ENCODE measurements at places on chromosomes 13 and 19.
A peak's percentile ranks its signal among the peaks of the same experiment; 100 is the strongest.

DNA sequence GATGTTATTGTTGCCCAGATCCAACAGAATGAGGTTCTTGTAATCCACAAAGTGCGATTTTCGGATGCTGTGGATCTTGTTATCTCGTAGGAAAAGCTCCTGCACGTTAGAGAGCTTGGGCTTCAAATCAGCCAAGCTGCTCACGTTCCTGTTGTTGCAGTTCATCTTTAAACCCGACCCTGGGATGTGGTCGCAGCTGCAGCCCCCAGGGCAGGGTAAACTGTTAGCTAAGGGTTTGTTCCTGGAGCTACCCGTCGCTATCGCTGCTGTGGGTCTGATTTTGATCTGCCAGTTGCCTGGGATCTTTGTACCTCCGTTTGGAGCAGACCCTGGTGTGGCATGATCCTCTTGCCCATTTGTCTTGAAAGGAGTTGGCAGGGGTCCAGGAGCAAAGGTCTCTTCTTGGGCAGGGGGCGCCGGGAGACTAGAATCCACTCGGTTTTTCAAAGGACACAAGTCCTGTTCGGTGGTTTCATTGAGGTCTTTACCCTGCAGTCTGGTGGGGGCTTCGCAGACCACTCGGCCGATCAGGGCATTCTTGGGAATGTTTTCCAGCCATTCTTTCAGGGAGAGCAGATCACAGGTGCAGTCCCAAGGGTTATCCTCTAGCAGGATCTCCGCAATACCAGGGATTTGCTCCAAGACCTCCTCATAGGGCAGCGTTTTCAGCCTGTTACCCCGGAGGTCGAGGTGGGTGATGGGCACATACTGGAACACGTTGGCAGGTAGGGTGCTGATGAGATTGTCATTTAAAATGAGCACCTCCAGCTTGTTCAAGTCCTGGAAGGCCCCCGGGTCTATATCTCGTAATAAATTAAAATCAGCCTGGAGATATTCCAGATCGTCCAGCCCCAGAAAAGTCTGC is 1.8 kb downstream of the SLITRK1 start:
- no peak for DNase-seq

DNA sequence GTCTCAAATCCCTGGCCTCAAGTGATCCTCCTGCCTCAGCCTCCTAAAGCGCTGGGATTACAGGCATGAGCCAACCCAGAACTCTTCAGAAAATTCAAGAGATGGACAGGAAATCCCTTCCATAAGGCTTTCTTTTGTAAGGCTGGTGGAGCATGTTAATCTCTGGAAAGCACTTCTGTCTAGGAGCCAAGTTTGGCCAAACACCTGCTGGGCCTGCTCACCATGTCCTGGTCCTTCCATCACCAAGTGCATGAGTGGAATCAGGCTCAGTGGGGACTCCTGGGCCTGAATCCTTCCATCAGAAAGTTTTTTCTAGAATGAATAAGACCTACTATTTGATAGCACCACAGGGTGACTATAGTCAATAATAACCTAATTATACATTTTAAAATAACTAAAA is 148.0 kb downstream of the DCLK1 start:
- DNase-seq = no peak

DNA sequence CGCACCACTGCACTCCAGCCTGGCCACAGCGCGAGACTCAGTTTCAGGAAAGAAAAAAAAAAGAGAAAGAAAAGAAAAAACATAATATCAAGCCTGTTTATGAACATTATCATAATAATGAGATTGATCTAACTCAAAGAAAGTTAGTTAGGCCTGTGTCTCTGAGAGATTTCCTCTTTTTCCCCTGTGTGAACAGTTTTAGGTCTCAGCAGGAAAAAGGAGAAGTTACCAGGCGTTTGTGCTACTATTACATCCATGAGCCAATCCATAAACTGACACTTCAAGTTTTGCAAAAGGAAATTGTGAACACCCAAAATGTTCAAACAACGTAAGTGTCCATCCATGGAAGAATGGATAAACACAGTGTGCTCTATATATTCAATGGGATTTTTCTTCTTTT is 3.8 kb downstream of the TARM1 start:
- DNase-seq = no peak

GRCh38 chr13:109255141-109255856 is 531.1 kb downstream of the IRS2 start:
- DNase-seq = no peak

DNA sequence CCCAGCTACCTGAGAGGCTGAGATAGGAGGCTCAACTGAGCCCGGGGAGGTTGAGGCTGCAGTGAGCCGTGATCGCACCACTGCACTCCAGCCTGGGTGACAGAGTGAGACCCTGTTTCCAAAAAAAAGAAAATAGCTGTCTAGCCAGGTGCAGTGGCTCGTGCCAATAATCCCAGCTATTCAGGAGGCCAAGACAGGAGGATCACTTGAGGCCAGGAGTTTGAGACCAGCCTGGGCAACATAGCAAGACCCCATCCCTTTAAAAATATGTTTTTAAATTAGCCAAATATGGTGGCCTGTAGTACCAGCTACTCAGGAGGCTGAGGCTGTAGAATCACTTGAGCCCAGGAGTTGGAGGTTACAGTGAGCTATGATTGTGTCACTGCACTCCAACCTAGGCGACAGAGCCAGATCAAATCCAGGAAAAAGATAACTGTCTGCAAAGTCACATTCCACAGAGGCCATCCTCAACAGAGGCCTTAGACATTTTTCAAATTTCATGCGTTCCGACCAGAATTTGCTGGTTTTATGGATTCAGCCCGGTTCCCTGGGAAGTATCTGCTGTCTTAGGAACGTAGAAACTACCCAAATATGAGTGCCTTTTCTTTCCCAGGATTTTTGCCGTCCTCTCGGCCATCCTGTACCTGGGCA is 58.7 kb upstream of the USE1 start:
- no peak for DNase-seq

DNA sequence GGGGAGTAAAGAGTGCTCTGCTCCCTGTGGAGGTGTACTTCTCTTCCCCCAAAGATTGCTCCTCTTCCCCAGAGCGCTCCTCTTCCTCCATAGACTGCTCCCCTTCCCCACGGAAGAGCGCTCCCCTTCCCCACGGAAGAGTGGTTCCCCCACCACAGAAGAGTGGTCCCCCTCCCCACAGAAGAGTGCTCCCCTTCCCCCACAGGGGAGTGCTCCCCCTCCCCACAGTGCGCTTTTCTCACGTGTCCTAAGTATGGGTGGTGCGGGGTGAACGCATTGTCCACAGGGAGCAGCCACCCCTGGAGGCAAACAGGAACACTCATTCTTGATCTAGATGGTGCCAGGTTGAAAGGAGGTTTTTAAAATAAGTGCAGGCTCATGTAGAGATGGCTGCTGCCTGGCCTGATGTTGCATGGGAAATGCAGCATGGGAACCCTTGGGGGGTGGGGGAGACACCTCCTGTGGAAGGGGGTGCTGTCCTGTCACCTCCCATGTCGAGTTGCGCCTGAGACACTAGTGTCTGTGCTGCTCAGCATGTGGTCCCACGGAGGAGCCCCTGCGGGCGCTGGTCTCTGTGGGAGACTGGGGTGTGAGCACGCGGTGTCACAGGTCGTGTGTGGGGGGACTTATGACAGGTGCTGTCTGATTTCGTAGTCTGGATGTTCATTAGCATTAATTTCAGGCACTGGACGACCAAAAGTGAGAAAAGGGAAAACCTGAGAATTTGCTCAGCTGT is 52.2 kb downstream of the ATP11A start:
- DNase-seq = no peak

- no peak for DNase-seq
Observed at GRCh38 chr19:17405250-17406045, at the start of gene BST2. Gene BST2, minus strand, starts transcription at chr19:17405630. Its CDS starts 55 bp downstream, at chr19:17405575.

GRCh38 chr13:99158846-99159245 is 41.8 kb upstream of the UBAC2 start:
- no peak for DNase-seq

GRCh38 chr19:28961772-28962500 is 251.0 kb downstream of the UQCRFS1 start:
- no peak for DNase-seq

- no peak for DNase-seq
Observed at GRCh38 chr19:50264483-50265186, 61.2 kb downstream of the MYH14 start.

GRCh38 chr13:98252931-98253470 is 75.9 kb upstream of the RNF113B start:
- DNase-seq = no peak

DNA sequence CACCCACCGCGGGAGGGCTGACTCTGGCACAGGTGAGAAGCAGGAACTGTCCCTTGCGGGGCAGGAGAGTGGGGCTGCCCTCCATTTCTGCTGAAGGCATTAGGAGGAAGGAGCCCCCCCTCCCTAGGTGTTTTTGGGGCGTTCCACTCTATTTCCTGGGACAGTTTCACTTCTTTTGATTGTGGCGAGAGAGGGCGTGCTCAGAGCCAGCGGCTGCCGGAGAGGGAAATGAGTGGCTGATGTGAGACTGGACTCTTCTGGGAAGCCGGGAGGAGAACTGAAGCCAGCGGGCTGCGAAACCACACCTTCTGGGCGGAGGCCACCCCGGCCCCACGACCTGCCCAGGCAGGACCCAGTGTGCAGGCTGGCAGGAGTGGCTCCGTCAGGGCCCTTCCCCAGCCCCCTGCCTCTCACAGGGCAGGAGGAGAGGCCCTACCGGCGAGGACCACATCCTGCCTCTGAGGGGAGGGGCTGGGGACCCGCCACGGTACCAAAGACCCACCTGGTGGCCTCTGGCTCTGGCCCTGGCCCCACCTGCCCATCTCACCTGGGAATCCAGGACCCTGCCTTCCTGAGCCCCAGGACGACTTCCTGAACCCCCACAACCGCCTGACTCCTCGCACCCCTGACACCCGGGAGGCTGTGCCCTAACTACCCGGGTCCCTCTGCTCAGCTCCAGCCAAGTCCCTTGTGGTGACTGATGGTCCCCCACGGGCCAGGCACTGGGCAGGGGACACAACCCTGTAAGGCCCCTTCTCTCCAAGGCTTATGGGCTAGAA is 25.9 kb downstream of the MPND start:
- DNase-seq = no peak

GRCh38 chr13:82165396-82166174 is 1716.7 kb downstream of the SLITRK1 start:
- no peak for DNase-seq

GRCh38 chr13:36717966-36718545 is 44.2 kb downstream of the SERTM1 start:
- no peak for DNase-seq

DNA sequence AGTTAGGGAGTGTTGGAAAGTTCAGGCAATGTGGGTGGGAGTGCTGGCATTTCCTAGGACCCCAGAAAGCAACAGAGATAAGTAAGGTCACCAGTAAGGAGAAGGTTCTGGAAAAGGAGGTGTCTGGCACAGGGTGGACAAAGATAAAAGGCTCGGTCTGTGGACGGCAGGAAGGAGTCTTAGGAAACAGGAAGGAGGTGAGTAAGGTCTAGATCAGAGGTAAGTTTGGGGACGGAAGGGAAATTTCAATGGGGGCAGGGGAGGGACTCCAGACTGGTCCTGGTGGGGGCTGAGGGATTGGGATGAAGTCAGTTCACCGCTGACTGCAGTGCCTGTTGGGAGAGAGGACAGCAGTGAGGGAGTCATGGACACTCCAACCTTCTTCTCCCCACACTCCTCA is 7.8 kb upstream of the OPA3 start:
- DNase-seq = no peak

DNA sequence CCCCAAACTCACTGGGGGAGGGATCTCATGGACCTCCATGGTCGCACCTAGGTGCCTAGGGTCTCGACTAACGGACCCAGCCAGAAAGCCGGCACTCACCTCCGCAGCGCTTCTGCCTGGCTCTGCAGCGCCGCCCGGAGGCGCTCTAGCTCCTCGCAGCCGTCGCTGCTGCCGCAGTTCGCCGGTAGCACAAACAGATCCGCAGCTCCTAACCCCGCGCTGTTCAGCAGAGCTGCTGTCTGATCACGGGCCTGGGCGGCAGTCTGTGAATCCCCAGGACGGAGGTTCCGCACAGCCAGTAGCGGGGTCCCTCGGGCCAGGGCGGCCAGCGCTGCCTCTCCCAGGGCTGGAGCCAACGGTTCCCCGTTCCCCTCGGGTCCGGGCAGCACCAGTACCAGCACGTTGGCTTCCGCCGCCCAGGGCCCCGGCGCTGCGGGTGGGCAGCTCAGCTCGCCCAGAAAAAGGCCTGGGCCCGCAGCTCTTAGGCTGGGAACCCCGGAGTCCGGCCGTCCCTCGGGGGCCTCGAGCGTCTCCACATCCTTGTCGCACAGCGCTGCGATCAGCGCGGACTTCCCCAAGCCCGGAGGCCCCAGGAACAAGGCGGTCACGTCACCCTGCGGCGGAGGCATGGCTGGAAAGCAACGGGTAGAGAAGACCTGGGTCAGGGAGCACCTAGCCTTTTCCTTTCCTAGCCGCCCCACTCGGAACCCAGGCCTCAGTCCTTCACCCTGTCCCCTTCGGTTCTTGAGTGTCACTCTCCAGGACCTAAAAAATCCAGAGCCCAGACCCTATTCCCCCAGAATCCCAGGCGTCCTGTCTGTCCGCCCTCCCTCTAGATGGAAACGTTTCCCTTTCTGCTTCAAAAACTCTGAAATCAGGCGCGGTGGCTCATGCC is 977 bp downstream of the IRGQ start:
- DNase-seq = peak; percentile 67

Measured in NCI-H1436 (cell line).